ENCODE measurements at places on chromosomes 5 and 9. TPM values are rescaled to one million over a fixed set of nuclear protein-coding genes. Genes with fewer than 3 reads are reported as not detected.

- no peak overlapping the region for H3K4me3 ChIP-seq
- no peaks in the 10 kb centered on the region for H3K27me3 ChIP-seq
- no peaks in the 10 kb centered on the region for H3K36me3 ChIP-seq
- DNase-seq = no peak
- peaks cover 10% of the 10 kb centered on the region for H3K4me1 ChIP-seq
Measured at GRCh38 chr9:121750715-121751623, 99.5 kb downstream of the DAB2IP start.

The WDR31 gene
- total RNA-seq = 4.1 TPM

GRCh38 chr9:117929868-117930267 lies 225.7 kb downstream of the TLR4 start:
- no peaks in the 10 kb centered on the region for H3K4me1 ChIP-seq
- no peak for DNase-seq
- H3K36me3 ChIP-seq = no peaks in the 10 kb centered on the region
- no peak overlapping the region for H3K27ac ChIP-seq
- no peaks in the 10 kb centered on the region for H3K27me3 ChIP-seq
- H3K4me3 ChIP-seq = no peak overlapping the region

The ALDH1A1 gene
- total RNA-seq = 10.9 TPM

GRCh38 chr5:143567583-143568504 lies 164.4 kb upstream of the NR3C1 start:
- H3K4me3 ChIP-seq = no peak overlapping the region
- H3K27ac ChIP-seq = no peak overlapping the region
- no peak for DNase-seq
- H3K27me3 ChIP-seq = no peaks in the 10 kb centered on the region
- no peaks in the 10 kb centered on the region for H3K36me3 ChIP-seq

DNA sequence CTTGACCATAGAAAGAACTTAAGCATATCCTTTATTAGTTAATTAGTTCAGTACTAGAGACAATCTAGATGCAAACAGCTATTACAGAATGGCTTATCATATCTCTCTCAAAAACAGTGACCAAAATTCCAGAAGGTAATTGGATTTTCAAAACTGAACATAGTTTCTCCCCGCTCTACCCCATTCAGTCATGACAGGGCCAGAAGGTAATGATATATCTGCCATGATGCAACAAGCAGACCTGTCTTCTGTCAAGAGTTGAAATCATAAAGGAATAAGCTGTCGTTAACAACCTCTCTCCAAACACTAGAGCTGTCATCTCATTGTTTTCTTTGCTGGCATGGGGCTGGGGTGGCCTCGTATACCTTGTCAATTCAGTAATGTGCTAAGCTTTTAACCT lies 200.5 kb upstream of the POU5F2 start:
- no peak overlapping the region for H3K4me3 ChIP-seq
- no peaks in the 10 kb centered on the region for H3K27me3 ChIP-seq
- peaks cover 8% of the 10 kb centered on the region for H3K4me1 ChIP-seq
- H3K27ac ChIP-seq = no peak overlapping the region
- H3K36me3 ChIP-seq = no peaks in the 10 kb centered on the region

DNA sequence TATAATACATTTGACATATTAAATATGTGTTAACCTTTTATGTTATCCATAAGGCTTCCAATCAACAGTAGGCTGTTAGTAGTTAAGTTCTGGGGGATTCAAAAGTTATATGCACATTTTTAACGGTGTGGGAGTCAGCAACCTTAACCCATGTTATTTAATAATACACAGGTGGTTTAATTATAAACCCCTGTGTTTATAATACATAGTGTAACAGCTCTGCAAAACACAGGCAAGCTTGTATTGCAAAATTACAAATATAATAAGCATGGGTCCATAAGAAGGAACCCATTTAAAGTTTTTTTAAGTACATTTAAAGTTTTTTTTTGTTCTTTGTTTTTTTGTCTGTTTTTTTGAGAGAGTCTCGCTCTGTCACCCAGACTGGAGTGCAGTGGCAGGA lies 14.5 kb upstream of the RAD23B start:
- peaks cover 12% of the 10 kb centered on the region for H3K4me1 ChIP-seq
- no peak for DNase-seq
- no peaks in the 10 kb centered on the region for H3K27me3 ChIP-seq
- no peak overlapping the region for H3K27ac ChIP-seq
- H3K36me3 ChIP-seq = peaks cover 2% of the 10 kb centered on the region
- H3K4me3 ChIP-seq = no peak overlapping the region

DNA sequence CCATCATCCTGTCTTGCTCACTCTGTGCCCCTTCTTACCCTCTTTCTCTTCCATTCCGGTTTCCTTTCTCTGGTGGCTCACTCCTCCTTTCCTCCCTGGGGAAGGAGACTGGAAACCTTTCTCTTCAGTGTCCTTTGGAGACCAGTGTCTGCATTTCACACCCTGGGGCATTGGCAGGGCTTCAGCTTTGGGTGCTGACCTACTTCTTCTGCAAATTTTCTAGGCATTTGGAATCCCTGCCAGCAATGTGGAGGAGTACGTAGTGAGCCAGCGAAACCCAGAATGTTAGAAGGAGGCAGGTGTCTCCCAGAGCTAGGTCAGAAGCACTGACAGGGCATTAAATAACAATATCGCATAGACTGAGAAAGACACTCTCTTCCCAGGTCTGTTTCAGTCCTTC lies 122.2 kb downstream of the SLC28A3 start:
- H3K27me3 ChIP-seq = peaks cover 4% of the 10 kb centered on the region
- no peak for DNase-seq
- H3K36me3 ChIP-seq = no peaks in the 10 kb centered on the region
- no peaks in the 10 kb centered on the region for H3K4me1 ChIP-seq

The PCDHGA7 gene
- 0.38 TPM for total RNA-seq

- H3K36me3 ChIP-seq = peaks cover 25% of the 10 kb centered on the region
- H3K27me3 ChIP-seq = no peaks in the 10 kb centered on the region
- H3K4me1 ChIP-seq = peaks cover 13% of the 10 kb centered on the region
- no peak for DNase-seq
- no peak overlapping the region for H3K27ac ChIP-seq
Measured at GRCh38 chr5:81506900-81507588, 113.1 kb upstream of the ACOT12 start.

The ZNF474 gene
- 0.29 TPM for total RNA-seq

Data from mesothelial cell of epicardium (in vitro differentiated cells).